ENCODE measurements at places on chromosomes 16 and 17. TPM values are rescaled to one million over a fixed set of nuclear protein-coding genes. Genes with fewer than 3 reads are reported as not detected.

DNA sequence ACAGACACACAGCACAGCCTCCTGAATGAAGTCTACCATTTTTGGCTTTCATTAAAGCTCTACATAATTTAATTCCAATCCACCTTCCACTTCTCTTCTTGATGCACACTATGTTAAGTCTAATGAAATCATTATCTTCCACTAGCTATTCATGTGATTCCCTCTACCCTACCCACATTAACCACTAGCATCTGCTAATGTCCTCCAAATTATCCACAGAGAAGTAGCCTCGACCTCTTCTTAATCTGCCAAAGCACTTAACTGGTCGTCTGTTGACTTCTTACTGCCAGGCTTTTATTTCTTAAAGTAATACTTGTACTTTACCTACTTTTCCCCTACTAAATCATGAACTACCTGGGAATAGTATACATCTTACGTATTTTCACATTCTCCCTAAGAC, 91.8 kb downstream of the NCOR1 start:
- DNase-seq = no peak

GRCh38 chr17:81115749-81116464, 49.4 kb upstream of the PVALEF start:
- no peak for DNase-seq

GRCh38 chr17:75146592-75146991, 7.7 kb downstream of the JPT1 start:
- DNase-seq = no peak

DNA sequence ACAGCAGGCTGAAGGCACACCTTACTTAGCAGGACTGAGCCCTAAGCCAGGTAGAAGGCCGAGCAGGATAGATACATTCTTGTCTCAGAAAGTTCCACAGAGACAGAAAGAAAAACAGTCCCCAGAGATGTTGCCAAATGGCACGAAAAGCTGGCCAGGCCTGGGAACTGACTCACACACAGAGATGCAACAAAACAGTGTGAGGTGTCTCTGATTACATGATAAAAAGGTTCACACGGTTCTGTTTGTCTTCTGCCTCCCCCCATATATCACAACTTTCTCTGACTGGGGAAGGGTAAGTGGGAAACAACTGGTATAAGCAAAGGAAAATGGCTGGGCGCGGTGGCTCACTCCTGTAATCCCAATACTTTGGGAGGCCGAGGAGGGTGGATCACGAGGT, 1.7 kb downstream of the WBP2 start:
- peak; percentile 78 for DNase-seq

DNA sequence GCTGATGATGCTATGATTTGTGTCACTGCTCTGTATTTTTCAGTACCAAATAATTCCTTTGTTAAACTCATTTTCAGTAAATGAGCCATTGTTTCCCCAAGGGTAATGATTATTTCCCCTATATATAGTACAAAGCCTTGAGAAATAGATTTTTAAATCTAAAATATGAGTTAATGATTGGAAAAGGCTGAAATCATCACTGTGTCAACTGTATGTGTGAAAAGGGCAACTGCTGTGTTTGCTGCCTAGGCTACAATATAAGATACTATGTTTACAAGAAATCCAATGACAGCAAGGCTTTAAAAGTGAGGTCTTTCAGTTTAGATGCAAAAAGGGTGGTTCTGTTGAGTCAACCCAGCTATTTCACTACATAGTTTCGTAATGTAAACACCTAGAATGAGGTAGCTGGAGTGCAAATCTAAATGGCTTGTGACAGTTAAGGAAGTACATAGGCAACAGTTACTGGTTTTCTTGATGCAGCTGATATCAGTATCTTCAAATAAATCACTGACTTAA, 15.3 kb downstream of the NLK start:
- no peak for DNase-seq

DNA sequence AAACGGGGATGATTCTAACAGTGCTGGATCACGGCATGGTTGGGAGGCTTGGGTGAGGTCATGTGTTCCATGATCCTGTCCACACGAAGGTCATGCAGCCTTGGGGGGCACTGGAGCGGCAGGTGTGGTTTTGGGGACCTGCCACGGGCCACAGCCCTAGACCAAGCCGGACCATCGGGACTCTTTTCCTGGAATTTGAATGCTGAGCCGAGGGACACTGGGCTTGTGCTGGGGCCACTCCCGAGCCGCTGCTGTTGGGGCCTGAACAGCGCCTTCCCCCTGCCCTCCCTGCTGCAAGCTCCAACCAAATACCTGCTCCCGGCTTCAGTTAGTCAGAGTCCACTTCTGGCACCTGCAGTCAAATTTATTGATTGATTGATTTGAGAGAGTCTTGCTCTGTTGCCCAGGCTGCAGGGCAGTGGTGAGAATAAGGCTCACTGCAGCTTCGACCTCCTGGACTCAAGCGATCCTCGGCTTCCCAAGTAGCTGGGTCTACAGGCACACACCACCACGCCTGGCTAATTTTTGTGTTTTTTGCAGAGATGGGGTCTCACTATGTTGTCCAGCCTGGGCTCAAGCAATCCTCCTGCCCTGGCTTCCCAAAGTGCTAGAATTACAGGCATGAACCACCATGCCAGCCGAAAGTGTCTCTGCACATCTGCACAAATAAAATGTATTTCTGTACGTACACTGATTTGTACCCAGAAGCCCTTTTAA, 37.2 kb upstream of the SLC38A10 start:
- DNase-seq = no peak

GRCh38 chr16:17289050-17289449, 181.7 kb downstream of the XYLT1 start:
- no peak for DNase-seq

DNA sequence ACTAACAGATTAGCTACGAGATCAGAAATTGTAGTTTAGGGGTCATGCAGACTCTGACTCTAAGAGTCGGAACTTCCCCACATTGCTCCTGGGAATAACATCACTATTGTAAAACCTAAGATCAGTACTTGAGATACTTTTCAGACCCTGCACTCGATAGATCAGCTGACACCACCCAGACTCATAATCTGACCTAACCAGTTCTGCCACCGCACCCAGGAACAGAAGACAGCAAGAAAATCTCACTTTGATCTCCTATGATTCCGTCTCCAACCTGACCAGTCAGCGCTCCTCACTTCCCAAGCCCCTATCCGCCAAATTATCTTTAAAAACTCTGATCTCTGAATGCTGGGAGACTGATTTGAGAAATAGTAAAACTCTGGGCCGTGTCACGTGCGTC, 27.2 kb upstream of the ASGR2 start:
- no peak for DNase-seq

DNA sequence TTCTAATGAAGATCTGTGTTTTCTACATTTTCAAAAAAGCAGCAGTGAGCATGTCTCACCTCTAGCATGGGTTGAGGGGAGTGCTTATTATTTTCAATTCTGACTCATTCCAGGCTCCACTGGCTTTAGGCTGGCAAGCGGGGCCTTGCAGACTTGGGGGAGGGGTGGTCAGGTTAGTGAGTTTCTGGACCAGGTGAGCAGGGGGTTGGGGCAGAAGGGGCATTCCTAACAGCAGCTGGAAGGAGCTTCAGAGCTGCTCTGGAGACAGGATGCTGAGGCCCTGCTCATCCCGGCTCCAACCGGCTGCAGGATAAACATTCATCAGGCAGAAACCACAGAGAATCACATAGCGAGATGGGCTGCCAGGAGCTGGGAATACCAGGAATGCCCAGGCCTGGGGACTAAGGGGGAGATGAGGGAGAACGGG, 10.5 kb upstream of the KRT19 start:
- no peak for DNase-seq

DNA sequence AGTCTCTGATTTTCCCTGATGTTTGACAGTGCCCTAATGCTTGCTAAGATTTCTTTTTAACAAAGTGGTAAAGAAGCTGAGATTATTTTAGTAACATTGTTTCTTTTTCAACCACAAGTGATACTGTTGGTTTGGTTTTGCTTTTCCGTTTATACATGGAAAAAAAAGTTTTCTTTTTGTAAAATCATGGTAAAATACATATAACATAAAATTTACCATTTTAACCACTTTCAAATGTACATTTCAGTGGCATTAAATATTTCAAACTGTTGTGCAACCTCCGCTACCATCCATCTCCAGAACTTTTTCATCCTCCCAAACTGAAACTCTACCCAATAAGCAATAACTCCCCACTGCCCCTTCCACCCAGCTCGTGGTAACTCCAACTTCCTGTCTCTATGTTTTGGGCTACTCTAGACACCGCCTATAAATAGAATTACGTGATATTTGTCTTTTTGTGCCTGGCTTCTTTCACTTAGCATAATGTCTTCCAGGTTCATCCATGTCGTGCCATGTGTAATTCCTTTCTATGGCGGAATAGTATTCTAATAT, 4.6 kb downstream of the CIITA start:
- DNase-seq = no peak

DNA sequence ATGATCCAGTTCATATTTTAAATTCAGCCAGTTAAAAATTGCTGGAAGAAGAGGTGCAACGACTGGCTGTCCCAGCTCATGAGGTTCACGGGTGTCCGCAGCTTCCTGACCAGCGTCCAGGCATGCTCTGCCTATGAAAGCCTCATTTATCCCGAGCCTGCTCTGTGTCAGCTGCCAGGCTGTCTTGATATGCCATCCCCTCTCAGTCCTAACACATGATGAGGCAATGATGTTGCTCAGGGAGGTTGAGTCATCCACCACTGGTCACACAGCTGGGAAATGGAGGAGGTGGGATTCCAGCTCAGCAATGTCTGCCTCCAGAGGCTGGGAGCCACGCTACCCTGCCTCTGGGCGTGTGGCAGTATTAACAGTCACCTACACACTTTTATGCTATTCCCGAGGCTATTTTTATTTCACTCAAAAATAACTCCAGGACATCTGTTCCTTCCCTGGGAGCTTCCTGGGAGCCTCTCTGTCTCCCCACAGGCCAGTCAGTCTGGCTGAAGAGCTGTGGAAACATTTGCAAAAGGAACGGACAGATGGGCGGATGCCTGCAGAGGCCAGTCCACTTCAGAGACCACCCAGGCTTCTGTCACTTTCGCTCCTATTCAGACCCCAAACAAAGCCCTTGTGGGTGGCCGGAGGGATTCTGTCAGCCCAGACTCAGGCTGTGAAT, 22.5 kb downstream of the RAB11FIP4 start:
- DNase-seq = no peak

DNA sequence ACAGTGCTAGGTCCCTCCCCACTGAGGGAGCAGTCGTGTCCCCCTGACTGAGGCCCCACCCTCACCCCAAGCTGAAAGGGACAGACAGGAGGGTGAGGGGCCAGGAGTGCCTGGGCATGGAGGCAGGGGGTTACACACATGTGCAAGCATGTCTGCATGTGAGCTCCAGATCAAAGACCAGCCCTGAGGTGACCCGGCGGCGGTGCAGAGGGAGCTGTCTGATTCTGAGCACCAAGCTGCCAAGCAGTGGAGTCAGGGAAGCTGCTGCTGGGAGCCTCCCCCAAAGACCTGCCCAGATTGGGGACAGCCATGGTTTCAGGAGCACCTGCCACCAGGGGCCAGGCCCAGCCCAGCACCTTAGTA, 5.5 kb downstream of the DLX3 start:
- DNase-seq = no peak

DNA sequence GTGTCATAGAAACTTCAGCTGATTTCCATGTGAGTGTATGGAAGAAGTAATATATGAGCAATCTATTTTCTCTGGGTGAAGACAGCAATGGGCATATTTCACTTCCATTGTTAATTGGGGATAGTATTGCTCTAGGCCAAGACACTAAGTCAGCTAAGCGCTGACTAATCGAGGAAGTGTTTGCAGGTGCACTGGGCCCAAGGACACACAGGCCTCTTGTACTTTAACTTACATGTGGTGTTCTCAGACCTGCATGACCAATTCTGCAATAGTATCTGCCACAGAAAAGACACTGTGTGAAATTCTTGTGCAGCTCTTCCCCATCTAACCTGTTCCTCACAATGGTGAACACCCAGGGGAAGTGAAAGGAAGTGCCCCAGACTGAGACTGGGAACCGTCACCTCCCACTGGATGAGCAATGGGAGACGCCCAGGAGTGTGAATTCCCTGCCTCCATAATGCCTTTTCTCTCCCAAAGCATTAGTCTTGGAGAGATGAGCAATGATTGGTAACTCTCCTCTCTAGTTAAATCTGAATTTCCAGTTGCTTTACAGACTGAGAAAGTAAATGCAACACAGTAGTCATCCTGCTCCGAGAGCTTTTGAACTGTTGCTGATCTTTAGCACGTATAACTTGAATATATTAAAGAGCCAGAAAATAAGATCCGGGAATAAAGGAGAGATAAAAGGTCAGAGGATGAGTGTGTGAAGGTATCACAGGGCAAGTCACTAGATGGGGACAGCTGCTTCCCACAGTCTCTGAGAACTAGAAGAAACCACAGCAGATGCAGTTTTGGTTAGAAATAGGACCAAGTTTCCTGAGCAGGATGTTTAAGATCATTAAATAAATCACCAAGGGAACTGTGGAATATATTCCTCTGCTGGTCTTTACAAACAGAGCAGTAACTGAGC, 82.6 kb downstream of the CDK5R1 start:
- DNase-seq = no peak

GRCh38 chr17:41015454-41015853, 6.5 kb upstream of the KRTAP3-1 start:
- no peak for DNase-seq

- DNase-seq = no peak
Observed at GRCh38 chr17:39122991-39123390, 28.4 kb downstream of the PLXDC1 start.

DNA sequence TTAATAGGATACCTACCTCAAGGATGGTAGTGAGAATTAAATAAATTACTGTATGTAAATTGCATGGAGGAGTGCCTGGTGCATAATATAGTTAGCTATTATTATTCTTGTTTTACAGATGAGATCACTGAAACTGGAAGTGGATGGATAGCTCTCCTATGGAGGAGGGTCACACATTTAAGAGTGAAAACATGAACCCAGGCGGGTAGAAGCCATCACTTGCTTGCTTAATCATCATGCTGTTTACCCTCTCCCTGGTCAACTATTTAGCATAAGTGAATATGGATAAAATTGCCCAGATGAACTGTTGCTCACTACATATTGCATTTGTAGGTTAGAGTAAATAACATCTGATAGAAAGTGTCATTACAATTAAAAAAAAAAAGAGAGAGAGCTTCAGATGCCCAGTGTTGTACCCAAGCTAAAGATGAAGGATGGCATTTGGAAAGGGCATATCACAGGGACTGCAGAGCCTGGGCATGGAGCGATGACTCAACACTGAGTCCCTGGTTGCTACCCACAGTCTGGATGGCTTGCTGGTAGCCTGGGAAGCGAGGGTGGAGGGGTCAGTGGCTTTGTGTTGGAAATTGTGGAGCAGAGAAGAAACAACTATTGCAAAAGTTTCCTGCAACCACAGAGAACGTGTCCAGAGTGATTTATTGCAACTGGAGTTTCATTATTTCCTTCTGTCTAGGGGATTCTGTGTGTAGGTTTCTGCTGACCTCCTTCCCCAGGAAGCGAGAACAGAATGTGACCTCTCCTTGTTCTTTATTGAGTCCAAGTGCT, 414.4 kb downstream of the SHISA9 start:
- DNase-seq = no peak

The EPX gene
- not detected for total RNA-seq

The HIC1 gene
- total RNA-seq = 32.0 TPM

The MT1M gene
- 0.99 TPM for total RNA-seq

The OTOA gene
- under 0.01 TPM for total RNA-seq

The CDIPT gene
- 86.3 TPM for total RNA-seq

The KRTAP16-1 gene
- total RNA-seq = not detected

The UBE2Z gene
- 51.4 TPM for total RNA-seq

The DRC7 gene
- 0.20 TPM for total RNA-seq

The ABI3 gene
- 14.4 TPM for total RNA-seq

The KRTAP4-8 gene
- not detected for total RNA-seq

The IRX5 gene
- total RNA-seq = 0.65 TPM

The SLC2A4 gene
- 0.60 TPM for total RNA-seq

Measured in lung microvascular endothelial cell (primary cell).